ENCODE measurements at places on chromosomes 7 and 10. TPM values are rescaled to one million over a fixed set of nuclear protein-coding genes. Genes with fewer than 3 reads are reported as not detected.

The DRGX gene
- not detected for polyA plus RNA-seq

The TCERG1L gene
- polyA plus RNA-seq: not detected

The SFTPA1 gene
- polyA plus RNA-seq: not detected

The CLRN3 gene
- not detected for polyA plus RNA-seq

The REEP3 gene
- 7.1 TPM for polyA plus RNA-seq

The CYP2C9 gene
- polyA plus RNA-seq: not detected

The PDE6C gene
- polyA plus RNA-seq: not detected

The TAS2R4 gene
- not detected for polyA plus RNA-seq

The NACAD gene
- not detected for polyA plus RNA-seq

The TRDMT1 gene
- 13.9 TPM for polyA plus RNA-seq

The NEUROD6 gene
- not detected for polyA plus RNA-seq
